Epithelial cell of prostate (primary cell): ENCODE measurements at places on chromosomes 5 and 9.

GRCh38 chr5:147454996-147455677, 54.7 kb downstream of the DPYSL3 start:
- DNase-seq = no peak

DNA sequence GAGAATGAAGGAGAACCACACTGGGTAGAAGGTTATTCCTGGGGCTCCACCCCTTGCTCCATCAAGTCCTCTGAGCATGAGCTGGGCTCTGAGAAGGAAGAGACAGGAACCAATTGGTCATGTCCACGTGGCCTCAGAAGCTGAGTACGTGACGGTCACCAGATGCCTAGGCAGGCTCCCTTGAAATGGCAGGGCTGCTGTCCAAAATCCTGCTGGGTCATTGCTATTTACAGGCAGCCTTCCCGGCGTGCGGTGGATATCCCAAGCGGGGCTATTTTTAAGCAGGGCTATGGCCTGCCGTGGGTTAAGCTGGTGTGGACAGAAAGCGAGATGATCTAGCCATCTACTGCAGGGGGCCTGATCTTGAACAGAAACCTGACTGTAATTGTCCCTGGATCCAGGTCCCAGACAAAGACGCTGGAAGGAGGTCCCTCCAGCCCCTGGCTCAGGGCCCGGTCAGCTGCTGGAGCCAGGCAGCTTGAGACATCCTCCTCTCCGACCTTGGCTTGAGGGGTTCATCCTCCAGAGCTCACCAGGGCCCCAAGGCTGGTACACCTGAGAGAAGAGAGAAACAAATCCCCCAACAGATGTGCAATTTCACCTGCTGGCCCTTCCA, 550 bp upstream of the CKMT2 start:
- no peak for DNase-seq

DNA sequence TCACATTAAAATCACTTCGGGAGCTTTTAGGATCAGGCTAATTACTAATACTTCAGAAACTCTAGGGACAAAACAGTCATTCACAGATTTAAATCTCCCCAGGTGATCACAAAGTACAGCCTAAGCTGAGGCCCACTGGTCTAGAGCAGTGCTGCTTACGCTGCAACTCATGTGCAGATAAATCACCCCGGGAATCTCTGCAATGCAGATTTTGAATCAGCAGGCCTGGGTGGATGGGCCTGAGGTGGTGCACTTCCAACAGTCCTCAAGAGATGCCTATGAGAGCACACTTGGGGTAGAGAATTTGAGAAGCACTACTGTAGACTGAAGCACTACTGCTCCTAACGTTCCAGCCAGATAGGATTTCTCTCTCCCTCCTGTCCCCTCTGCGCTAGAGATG, 28.4 kb downstream of the CSF1R start:
- DNase-seq = no peak

- DNase-seq = no peak
Observed at GRCh38 chr5:14266171-14266570, 123.0 kb downstream of the TRIO start.

DNA sequence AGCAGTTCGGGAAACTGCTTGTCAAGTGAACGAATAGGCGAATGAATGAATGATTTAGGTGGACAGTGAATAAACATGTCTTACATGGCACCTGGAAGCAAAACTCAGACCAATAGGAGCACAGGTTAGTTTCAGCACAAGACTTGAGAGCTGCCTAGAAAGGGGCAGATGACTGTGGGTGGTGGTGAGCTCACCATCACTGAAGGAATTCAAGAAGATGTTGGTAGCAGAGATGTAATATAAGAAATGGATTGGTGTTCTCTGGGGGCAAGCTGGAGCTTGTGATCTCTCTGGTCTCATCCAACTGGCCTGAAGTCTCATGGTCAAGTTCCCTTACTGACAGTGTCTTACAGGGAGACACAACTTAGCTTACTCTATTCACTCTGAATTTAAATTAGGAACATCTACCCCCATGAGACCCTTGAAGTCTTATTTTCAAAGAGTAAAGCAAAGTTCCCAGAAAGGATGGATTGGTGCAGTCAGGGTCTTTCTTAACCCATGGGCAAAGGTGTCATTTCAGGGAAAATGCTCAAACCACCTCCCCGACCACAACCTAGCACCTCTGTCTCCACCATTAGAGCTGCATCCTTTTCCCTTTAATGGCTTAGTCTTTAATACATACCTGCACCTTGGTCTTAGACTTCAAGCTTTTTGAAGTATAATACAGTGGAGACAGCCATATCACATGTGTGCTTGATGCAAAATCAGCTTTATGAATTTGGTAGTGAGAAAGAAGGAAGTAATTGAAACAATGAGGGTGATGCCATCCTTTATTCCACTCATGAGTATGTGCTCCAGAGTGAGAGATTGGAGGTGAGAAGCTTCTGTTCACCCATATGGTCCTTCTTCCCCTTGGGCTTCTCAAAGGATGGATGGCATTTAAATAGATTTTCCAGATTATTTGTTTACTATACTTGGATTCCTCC, 5.1 kb downstream of the LCP2 start:
- no peak for DNase-seq

DNA sequence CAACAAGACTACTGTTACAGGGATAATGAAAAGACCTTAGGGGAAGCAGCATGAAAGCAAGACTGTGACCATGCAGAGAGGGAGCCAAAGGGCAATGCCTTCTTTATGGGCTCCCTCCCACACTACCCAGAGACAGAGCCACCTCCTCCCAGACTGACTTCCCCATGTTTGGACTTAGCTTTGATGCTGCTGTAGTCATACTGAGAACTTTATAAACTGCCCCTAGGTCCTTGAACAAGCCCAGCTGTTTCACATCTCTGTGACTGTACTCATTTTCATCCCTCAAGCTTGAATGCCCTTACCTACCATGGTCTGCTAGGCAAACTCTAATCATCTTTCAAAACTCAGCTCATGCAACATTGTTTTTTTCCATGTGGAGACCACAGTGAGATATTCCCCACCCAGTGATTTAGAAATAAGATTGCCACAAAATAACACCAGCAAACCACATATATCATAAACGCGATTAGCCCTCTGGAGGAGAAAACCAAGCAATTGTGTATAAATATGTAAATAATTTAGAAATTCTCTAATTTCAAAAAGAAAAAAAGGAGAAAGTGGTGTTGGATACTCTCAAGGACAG, 23.4 kb upstream of the FAM169A start:
- DNase-seq = no peak

DNA sequence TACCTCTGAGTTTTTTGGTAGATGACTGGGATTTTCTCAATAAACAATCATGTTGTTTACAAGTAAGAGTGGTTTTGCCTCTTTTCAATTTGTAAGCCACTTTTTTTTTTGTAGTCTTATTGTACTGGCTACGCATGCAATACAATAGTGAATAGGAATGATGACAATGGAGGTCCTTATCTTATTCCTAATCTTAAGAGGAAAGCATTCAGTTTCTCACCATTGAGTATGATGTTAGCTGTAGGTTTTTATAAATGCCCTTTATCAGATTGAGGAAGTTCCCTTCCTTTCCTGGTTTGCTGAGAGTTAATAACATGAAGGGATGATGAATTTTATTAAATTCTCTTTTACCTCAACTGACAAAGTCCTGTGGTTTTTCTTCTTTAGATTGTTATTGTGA, 155.2 kb downstream of the ADAMTSL1 start:
- no peak for DNase-seq

DNA sequence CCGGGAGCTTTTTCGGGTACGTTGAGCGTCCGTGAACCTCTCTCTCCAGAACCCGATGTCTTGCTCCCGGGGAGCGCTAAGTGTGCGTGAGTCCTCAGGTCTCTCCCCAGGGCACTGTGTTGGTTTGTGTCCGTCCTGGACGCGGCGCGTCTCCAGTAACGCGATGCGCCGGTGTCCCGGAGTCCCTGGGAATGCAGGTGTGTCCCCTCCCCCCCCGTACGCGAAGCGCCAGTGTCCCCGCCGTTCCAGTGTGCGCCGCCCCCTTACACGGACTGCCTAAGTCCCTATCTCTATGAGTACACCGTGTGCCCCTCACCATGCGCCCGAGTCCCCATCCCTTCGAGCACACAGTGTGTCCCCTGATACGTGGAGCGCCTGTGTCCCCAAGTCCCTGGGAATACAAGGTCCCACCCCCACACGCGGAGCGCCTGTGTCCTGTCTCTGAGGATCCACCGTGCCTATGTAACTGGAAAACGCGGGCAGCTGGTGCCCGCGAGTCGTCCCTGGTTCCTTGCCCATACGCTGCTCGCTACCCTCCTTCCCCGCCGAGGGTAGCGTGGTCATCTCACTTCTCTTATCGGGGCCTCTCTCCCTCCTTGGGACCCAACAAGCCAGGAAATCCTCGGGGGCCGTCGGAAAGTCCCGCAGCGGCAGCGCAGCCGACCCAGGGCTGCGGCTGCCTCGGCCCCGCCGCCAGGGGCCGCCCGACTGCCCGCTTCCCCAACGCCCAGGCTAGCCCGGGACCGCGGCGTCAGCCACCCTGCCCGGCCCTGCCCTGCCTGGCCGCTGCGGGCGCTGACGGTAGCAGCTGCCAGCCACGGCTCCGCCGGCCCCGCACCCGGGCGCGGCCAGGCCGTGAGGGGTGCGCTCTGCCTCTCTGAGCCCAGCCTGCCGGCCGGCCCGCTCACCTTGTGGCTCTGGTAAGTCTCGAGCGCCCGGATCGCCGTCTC, 709 bp downstream of the ELL2 start:
- DNase-seq = no peak

- no peak for DNase-seq
Observed at GRCh38 chr5:157650991-157651611, 1.1 kb downstream of the SOX30 start.

DNA sequence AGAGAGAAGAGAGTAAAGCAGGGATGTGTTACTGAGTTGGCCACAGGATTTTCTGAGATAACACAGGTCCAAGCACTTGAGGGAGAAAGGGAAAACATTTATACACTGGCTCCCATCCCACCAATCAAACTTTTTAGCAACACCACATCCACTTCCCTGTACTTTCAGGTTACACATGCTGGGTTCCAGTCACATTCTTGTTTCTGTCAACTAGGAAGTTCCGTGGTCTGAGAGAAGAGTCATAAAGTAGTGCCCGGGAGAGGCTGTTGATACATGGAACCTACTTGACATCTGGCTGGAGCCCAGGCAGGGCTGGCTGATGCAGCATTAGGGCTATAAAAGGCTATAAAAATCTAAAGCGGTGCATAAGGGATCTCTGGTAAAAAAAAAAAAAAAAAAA, 473.9 kb upstream of the COX7C start:
- no peak for DNase-seq

GRCh38 chr5:102622262-102622661, 123.5 kb upstream of the SLCO6A1 start:
- no peak for DNase-seq

- no peak for DNase-seq
Observed at GRCh38 chr5:92633176-92633575, 947.8 kb downstream of the NR2F1-AS1 start.

- DNase-seq = no peak
Observed at GRCh38 chr9:132250324-132251262, 88.7 kb downstream of the NTNG2 start.

- DNase-seq = no peak
Observed at GRCh38 chr9:38362852-38363588, 29.5 kb upstream of the ALDH1B1 start.

GRCh38 chr5:93296338-93296737, 284.7 kb downstream of the NR2F1-AS1 start:
- DNase-seq = no peak

GRCh38 chr5:89253666-89254352, 370.8 kb upstream of the MEF2C start:
- DNase-seq = no peak

GRCh38 chr9:117293206-117294114, 121.4 kb downstream of the ASTN2 start:
- DNase-seq = no peak

GRCh38 chr5:665956-666711, 27.0 kb downstream of the TPPP start:
- no peak for DNase-seq

DNA sequence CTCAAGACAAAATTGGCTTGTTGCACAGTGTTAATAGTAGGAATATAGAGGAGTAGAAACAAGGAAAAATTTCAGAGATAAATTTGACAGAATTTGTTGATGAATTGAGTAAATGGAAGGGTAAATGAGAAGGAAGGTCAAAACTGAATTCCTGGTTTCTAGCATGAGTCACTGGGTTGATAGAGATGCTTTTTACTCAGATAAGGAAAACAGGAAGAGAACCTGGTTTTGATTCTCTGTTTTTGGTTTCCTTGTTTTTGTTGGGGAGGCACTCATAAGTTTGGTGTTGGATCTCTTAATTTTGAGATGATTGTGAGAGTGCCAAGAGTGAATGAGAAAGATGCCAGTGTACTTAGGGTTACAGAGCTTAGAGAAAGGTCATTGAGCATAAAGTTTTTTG, 7.1 kb downstream of the LRRC70 start:
- DNase-seq = no peak

DNA sequence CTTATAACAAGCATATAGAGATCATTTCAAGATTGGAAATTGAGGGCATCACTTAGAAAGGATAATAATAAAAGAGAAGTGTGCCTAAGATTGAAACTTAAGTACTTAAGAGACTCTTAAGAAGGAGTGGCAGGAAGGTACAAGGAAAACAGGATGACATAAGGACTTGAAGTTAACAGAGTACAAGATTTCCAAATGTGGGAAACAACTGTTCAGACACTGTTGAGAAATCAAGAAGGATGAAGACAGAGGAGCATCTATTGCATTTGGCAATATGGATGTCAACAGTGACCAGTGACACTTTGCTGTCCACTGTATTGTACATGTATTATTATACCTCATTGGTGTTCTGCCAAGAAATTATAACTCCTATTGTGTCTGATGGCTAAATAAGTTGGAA, 157.8 kb upstream of the PTGER4 start:
- DNase-seq = no peak

GRCh38 chr5:138840103-138840502, 35.0 kb downstream of the LRRTM2 start:
- no peak for DNase-seq

DNA sequence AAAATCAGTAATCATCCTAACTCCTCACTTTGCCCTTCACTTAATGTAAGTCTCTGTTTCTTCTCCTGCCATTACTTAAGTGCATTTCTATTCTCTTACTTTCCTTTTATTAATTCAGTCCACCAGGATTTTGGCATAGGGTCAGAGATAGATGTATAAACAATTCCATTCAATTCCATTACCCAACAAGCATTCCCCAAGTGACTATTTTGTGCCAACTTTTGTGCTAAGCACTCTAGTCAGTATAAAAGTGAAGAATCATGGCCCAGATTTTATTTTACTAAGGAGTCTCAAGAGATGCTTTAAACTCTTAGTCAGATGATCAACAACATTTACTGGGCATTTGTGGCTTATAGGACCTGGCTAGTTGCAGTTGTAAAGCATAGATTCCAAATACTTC, 159.3 kb downstream of the DMAC1 start:
- no peak for DNase-seq

- DNase-seq = no peak
Observed at GRCh38 chr9:17229945-17230560, 95.2 kb downstream of the CNTLN start.

GRCh38 chr5:109654455-109654854, 35.3 kb upstream of the MAN2A1 start:
- DNase-seq = no peak

DNA sequence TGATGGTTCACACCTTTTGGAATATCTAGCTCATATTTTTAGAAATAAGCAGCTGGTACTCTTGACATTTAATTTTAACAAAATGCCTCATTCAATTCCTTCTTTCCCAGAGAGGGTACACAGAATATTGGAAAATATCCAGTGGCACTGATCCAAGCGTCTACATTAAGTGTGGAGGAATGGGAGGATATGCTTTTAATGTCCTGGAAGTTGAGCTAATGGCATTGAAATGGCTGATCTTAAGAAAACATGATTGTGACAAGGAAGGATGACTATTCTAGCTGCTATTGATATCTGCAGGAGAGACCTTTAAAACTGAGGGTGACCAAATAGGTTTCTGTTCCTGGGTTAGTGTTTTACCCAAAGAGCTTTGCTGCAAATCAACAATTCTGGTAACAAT, 30.0 kb downstream of the ZNF366 start:
- DNase-seq = no peak
